ENCODE measurements at places on chromosomes 13 and 19. TPM values are rescaled to one million over a fixed set of nuclear protein-coding genes. Genes with fewer than 3 reads are reported as not detected.

MEDAG gene
- 3.9 TPM for total RNA-seq

CILP2 gene
- 0.11 TPM for total RNA-seq

IL11 gene
- 0.31 TPM for total RNA-seq

PODNL1 gene
- 2.7 TPM for total RNA-seq

NCCRP1 gene
- not detected for total RNA-seq

ZNF563 gene
- 2.6 TPM for total RNA-seq

PTH2 gene
- total RNA-seq, result not detected

MATK gene
- total RNA-seq, result 2.4 TPM

SELENOV gene
- not detected for total RNA-seq

EFNB2 gene
- total RNA-seq, result 85.0 TPM

KLC3 gene
- not detected for total RNA-seq

GRCh38 chr19:46898731-46899130 is 37.9 kb downstream of the ARHGAP35 start:
- DNase-seq, result no peak

GRCh38 chr19:38197937-38198704 is 25.9 kb downstream of the DPF1 start:
- DNase-seq, result no peak

GRCh38 chr19:48511800-48512503 is at the start of gene LMTK3:
TSS of gene LMTK3 (minus strand) at chr19:48511835. CDS start at chr19:48511576, 259 bp downstream.
- DNase-seq, result no peak

DNA sequence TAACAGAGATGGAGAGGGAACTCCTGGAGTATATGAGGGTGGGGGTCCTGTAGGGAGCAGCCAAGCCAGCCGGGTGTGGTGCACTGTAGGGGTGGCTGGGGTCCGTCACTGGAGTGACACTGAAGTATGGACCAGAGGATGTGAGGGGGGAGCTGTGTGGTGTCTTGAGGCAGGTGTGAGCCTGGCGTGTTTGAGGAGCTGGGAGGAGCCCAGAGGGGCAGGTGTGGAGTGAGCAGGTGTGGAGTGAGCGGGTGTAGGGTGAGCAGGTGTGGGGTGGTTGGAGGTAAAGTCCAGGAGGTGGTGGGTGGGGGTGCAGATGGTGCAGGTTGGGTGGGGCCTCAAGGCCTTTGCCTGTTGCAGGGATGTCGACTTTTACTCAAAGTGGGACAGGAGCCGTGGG is 5.9 kb downstream of the B3GNT8 start:
- peak; percentile 78 for DNase-seq

GRCh38 chr13:30052120-30052519 is 201.7 kb upstream of the UBL3 start:
- no peak for DNase-seq

DNA sequence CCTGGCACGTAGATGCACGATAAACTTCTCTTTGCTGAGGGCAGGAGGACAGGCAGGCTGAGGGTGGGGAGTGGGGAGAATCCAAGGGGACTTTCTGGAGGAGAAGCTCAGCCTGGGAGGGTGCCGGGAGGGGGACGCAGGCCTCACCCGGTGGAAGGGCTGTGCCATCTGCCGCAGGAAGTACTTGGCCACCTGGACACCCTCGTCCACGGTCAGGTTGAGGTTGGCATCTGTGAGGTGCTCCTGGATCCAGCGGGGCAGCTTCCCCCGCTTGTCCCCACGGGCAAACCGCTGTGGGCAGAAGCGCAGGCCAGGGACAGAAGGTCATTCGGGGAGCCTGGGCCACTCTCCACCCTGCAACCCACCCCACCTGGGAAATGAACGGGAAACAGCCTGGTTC is 11.5 kb downstream of the KLC3 start:
- no peak for DNase-seq

- DNase-seq, result no peak
Observed at GRCh38 chr19:45403272-45403671, 1.6 kb downstream of the PPP1R13L start.

GRCh38 chr13:88000239-88000638 is 329.1 kb downstream of the SLITRK5 start:
- no peak for DNase-seq

GRCh38 chr13:28045861-28046260 is 54.5 kb downstream of the FLT3 start:
- no peak for DNase-seq

- no peak for DNase-seq
Observed at GRCh38 chr19:41543582-41543981, 32.4 kb upstream of the CEACAM21 start.

GRCh38 chr13:98143157-98143553 is 261 bp downstream of the FARP1 start:
- no peak for DNase-seq

Measured in left colon (tissue), 2 donors.